H7 (cell line): ENCODE measurements at places on chromosomes 1 and 21.

DNA sequence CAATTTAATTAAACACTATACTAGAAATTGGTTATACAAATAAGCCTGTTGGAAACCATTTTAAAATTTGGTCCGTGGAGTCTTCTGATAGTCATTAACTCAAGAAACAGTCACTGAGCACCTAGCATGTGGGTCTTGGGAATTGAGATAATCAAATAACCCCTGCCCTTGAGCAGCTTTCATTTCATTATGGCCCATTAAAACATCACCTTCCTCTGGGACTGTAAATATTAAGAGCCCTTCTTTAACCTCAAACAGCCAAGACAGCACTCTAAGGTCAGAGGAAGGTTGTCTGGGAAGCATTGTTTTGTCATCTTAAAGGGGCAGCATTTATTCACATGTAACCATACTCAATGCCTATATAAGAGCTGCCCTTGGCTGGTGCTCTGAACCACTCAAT lies 610.3 kb upstream of the USP24 start:
- no peak for DNase-seq

DNA sequence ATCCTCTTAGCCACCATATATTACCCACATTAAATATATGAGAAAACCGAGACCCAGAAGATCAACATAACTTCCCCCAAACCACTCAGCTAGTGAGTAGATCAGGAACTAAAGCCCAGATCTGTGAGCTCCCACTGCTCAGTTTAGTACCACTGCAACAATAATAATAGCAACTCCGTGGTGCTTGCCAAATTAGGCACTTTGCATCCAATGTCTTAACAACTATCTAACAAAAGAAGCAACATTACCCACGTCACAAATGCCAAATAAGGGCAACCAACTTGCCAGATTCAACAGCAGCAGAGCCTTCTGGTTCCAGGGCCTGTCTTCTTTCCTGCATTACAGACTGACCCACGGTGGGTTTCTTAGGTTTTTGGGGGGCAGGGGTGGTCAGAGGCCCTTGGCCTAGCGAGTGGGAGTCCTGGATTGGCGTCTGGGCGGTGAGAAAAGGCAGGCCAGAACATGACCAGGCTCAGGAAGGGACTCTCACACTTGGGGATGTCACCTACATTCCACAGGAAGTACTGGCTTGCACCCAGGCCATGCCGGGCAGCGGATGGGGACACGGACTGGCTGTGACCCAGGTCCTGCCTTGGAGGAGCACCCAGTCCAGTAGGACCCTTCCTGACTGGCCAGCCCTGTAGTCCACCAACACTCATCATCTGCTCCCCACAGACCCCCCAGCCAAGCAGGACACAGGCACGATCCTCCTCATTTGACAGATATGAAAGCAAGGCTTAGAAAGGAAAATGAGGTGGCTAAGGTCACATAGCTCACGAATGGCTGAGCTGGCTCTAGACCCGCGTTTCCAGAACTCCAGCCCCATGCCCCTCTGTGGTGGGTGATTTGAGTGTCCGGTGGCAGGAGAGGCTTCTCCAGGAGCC lies 4.6 kb downstream of the HCRTR1 start:
- DNase-seq = peak; percentile 33

GRCh38 chr1:33420870-33421775 lies 9.8 kb downstream of the PHC2 start:
- no peak for DNase-seq

- no peak for DNase-seq
Observed at GRCh38 chr1:35032384-35032739, 617 bp upstream of the ZMYM6 start.

- DNase-seq = no peak
Observed at GRCh38 chr1:203065986-203066385, 19.8 kb downstream of the MYOG start.

GRCh38 chr1:119611701-119612113 lies 36.4 kb downstream of the ZNF697 start:
- DNase-seq = peak; percentile 80
